Activated naive CD4-positive, alpha-beta T cell (primary cell): ENCODE measurements at places on chromosomes 2 and 18.

GRCh38 chr2:200217320-200217719 is 89.2 kb upstream of the SPATS2L start:
- no peak for DNase-seq

GRCh38 chr2:163741435-163741834 is 5.6 kb upstream of the FIGN start:
- no peak for DNase-seq

DNA sequence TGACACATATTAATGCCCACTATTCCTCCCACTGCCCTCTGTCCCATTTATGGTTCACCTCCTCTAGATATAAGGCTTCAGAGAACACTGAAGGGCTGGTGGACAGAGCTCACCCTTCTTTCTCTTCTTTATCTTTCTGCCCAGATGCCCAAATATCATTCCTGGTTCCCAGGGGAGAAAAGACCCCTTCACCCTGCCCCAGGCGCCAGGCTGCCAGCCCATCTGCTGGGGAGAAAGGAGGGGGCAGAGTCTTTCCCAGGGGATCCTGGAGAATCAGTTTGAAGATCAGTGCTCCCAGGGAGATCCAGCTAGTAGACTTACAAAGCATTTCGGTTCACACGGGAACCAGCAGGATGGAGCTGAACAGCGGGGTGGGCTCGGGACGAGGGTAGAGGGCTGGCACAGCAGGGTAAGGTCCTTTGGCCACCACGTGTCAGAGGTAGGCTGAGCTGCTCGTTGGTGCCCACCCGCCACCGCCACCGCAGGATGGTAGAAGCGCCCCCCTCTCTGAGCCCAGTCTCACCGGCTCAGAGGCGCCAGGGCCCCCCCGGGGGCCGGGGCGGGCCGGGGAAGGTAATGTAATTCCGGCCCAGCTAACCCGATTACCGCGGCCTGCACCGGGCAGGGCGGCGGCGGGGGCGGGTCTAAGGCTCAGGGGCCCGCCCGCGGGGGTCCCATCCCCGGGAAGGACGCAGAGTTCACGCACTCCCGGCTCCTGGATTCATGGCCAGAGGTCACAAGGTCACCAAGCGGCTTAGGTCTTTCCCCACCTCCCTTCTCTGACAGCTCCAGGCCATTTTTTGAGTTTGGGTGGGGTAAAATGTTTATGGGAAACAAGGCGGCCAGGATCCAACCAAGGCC is 1.3 kb upstream of the TLX2 start:
- DNase-seq: no peak

- no peak for DNase-seq
Measured at GRCh38 chr2:226273440-226273839, 526.2 kb downstream of the IRS1 start.

DNA sequence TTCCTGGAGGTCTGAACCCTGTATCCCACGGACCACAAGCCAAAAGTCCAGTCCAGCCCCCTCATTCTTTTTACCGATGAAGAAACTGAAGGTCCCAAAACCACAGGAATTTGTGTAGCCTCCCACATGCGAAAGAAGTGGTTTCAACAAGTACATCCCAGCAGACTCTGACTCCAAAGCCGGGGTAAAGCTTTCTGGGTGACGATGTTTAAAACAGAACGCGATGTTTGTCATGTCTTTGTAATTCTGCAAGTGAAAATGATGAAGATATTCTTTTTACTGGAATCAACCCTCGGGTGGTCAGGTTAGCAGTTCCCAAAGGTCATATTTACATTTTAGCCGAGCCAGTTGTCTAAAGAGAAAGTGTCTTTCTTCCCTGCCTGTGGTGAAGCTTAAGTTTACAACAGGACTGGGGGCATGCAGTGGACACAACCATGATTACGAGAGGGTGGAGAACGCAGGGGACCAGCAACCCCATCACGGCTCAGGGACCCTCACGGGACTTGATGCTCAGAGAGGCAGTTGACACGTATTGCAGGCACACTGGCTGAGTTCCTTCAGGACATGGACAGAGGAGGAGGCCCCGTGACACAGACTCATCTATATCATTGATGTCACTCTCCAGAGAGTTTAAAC is 17.8 kb upstream of the TMEM131 start:
- no peak for DNase-seq

DNA sequence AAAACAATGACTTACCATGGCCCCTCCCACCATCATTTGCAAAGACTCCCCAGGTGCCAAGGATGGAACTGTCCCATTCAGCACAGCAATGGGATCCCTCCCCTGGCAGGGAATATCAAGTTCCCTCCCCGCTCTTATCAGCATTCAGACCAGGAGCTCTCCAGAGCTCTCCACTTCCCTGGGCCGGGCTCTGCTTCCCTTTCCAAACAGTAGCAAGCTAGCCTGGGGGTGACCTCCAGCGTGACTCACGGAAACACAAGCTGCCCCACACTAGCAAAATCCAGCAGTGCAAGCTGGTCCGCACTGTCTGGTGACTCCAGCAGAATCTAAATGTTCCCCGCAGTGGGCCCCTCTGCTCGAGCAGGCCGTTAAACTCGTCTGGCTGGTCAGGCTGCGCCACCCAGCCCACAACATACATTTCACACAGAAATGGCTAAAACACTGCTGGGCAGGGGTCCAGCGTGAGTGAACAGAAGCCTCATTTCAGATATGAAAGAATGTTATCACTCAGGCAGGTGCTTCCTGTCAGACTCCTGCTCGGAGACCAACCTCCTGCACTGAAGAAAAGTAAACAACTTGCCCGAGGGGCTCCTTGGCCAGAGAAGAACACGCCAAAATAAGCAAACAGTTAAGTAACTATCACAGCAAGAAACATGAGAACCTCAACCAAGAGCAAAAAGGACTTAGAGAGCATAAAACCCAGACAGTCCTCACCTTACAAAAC is 33.9 kb downstream of the STAT1 start:
- no peak for DNase-seq

- DNase-seq: no peak
Measured at GRCh38 chr2:193240752-193241151, 1046.0 kb upstream of the TMEFF2 start.
